Bronchial epithelial cell (primary cell): ENCODE measurements at places on chromosomes 3 and 15.

DNA sequence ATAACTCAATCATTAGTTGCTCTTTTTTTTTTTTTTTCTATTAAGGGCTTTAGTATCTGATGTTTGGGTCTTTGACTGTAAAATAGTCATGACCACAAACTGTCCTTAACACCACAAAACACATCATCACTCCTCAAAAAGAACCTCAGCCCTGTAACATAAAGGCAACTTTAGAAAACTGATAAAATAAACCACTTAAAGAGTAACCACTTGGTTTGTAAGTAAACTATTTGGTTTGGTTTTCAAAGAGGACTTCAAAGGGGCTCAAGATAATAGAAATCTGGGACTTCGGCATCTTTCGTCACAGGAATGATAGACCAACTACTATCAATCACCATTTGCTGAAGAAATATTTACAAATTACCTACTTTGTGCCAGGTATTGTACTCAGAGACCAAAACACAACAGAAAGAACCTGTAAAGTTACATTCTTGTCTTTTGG, 167.8 kb downstream of the FOXP1 start:
- no peak for DNase-seq

DNA sequence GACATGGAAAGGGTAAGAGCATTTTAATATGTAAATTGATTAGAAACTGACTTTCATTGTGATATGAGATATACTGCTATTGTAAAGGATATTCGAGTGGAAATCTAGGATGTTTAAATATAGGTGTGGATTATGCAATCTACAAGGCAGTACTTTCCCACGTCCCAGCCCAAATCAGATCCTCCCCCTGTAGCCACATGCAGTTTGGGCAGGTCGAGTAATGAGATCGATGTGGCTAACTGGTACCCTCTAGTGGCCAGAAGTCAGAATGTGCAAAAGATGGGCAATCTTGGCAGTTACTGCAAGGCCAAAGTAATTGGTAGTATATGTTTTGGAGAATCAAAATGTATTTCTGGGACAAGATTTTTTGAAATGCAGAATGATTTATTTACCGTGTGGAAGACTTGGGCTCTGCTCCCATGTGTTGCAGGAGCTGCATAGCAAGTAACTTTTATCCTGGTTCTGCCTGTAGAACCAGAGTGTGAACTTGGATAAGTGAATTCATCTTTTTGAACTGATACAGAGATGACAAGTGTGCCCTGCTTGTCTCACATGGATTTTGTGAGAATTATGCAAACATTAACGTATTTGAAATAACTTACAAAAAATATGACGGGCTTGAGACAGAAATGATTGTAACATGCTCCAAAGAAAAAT, 94.5 kb upstream of the ADAMTSL3 start:
- DNase-seq = peak; percentile 78

- no peak for DNase-seq
Measured at GRCh38 chr15:26143221-26143620, 280.1 kb upstream of the ATP10A start.

- DNase-seq = peak; percentile 99
Measured at GRCh38 chr15:60091157-60091556, 87.0 kb downstream of the FOXB1 start.

DNA sequence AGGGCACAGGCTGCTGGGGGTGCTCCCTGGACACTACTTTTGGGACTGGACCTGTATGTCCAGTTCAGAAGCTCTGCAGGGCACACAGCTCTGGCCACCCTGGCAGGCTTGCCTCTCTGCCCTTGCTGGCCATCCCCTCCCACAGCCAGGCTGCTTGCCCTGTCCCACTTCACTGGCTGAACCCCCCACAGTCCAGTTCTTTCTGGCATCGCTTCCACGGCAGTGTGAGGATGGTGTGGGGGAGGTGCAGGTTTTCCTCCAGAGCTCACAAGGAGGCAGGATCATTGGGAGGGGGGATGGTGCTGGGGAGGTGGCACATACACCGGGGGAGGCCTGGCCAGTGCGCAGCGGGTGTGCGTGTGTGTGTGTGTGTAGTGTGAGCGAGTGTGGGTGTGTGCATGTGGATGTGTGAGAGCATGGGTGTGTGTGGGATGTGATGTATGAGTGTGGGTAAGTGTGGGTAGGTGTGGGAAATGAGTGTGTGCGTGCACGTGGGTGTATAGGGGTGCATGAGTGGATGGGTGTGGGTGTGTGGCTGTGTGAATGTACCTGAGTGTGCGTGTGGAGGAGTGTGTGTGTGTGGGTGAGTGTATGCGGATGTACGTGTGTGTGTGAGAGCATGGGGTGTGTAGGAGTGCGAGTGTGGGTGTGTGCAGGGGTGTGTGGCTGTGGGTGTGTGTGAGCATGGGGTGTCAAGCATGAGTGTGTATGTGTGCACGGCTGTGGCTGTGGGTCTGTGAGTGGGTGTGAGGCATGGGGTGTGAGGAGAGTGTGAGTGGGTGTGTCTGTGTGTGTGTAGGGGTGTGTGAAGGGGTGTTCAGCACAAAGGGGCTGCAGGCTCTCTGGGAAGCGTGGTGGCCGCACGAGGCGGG, 155.2 kb downstream of the NSMCE3 start:
- DNase-seq = no peak

- no peak for DNase-seq
Measured at GRCh38 chr3:8464668-8465067, 37.0 kb upstream of the LMCD1 start.

DNA sequence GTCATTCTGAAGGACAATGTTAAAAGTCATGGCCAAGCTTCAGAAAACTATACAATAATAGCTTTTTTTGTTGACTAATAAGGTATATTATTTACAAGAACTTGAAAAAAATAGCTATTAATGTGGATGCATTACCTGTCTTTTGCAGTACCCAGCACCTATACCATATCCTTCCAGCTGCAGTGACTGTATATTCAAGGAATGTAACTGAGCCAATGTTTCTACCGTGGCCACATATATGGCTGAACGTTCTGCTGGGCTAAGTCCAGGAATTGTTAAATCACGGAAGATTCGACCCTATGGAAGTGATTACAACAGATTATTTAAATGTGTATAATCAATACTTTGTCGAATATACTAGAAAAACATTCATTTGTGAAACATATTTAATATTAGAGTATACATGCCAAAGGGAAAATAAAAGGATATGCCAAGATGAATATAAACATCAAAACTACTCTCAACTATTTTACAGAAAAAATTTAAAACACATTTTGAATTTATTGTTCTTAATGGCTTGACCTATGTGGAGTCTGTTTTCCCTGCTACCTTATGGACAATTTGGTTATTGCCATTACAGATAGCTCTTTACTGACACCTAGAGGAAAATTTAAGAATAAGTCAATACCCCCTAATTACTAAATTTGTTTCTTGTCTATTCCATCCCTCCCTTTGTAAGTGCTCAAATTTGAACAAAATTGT, 17.6 kb downstream of the ACAD11 start:
- peak; percentile 63 for DNase-seq
